Left cardiac atrium (tissue), 4 donors: ENCODE measurements at places on chromosomes 12 and 14. TPM values are rescaled to one million over a fixed set of nuclear protein-coding genes. Genes with fewer than 3 reads are reported as not detected.
A peak's percentile ranks its signal among the peaks of the same experiment; 100 is the strongest.

- DNase-seq: no peak
Measured at GRCh38 chr12:105403095-105403494, 72.6 kb downstream of the C12orf75 start.

GRCh38 chr12:104290855-104291254 lies 12.7 kb upstream of the EID3 start:
- no peak for DNase-seq

DNA sequence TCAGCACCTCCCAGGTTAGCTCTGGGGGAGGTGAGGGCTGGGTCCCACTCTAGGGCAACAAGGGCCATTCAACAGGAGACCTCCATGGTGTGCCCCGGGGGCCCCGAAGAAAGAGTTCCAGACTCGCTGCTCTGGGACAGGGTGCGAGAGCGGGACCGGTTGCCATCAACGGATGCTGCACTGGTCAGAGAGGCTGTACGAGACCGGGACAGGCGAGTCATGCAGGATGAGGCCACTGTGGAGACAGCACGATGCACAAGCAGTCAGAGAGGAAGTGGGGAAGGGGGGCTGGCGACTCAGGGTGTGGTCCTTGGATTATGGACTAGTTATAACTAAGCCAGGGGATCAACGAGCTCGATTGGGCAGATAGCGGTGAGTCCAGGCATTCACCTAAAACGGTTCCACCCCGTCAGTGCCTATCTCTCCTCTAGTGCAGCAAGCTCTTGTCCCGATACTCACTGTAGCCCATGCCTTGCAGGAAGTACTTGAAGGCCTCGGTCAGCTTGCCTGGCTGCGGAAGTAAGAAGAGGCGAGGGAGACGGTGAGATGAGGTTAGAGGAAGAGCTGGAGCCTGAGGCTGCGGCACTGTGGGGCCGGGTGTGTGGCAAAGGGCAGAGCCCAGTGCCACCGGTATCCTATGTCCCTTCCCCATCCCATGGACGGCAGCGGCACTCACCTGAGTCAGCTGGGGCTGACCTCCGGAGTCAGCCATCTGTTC lies 7.2 kb downstream of the NDRG2 start:
- DNase-seq: no peak

- no peak for DNase-seq
Measured at GRCh38 chr12:106291342-106291741, 11.2 kb upstream of the TCP11L2 start.

DNA sequence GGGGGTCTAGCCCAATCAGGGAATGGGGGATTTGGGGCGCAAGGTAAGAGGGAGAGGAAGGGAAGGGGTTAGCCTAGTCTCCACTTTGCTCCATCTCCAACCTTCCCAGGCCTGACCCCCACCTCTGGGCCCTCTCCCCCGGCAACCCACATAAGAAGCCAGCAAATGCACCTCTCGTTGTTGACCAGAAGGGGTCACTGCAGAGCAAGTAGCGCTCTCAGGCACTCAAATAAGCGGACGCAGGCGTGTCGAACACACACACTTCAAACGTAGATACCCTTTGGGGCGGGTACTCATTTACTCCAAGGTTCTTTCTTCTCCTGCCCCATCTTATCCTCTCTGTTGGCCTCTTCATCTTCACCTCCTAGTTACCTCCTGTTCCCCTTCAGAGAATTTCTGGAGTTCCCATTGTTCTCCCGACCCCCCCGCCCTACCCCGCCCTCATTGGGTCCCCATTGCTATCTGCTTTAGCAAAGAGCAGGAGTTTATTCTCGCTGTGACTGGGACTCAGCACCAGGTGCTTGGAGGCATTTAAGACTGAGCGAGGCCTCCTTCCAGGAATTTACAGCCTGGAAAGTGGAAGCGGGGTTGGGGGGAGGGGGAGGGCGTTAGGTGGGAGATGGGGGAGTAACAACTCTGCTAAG lies 1.5 kb upstream of the SRRM4 start:
- peak; percentile 35 for DNase-seq

- no peak for DNase-seq
Measured at GRCh38 chr12:96902076-96902475, 5.0 kb upstream of the NEDD1 start.

Gene YY1
- 41.0 TPM for total RNA-seq

Gene CLEC4C
- total RNA-seq: not detected

GRCh38 chr14:99805757-99806439 lies 12.7 kb downstream of the EML1 start:
- DNase-seq: no peak

DNA sequence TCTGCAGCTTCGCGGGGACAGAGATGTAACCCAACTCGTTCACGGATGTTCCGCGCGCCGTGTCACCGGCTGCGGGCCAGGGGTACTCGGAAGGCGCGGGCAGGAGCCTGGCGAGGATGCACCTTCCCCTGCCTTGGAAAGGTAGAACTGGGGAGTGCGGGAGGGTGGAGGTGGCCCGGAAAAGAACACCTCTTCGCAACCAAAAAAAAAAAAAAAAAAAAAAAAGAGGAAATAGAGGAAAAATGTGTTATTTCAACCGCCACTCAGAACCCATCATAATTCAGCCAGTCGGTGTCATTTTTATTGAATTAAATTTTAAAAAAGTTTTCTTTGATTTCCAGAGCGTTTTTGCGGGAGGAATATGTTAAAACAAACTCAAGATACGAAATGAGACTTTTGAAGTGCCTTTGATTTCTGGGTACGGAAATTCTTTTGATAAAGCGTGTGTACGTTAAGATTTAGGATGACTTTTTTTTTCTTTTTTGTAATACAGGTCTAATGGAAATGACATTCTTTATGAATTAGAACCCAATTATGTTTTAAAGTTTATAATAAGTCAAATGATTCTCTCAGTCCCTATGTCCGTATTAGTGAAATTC lies 8.9 kb downstream of the CDKN1B start:
- no peak for DNase-seq

- DNase-seq: no peak
Measured at GRCh38 chr12:65923228-65923627, 98.9 kb downstream of the HMGA2 start.

Gene MCRS1
- total RNA-seq: 78.4 TPM

DNA sequence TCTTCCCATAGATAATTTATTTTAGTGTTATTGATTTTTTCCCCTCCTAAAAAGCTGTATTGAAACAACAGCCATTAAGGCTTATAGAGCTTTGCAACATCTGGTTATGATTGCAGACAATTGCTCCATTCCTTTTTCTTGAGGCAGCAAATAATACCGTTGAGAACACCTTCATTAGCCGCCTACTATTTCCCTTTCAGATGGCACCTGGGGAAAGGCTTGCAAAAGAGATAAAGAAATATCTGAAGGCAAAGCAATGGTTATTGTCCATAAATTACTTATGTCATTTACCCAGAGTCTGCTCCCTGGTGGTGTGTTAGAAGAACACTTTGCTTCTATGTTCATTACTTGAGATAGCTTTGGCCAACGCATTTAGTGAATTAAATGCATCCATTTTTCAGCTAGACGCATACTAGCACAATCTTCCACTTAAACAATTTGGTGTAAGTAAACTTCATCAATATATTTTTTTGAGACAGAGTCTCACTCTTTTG lies 377.8 kb downstream of the KCNH5 start:
- DNase-seq: no peak

DNA sequence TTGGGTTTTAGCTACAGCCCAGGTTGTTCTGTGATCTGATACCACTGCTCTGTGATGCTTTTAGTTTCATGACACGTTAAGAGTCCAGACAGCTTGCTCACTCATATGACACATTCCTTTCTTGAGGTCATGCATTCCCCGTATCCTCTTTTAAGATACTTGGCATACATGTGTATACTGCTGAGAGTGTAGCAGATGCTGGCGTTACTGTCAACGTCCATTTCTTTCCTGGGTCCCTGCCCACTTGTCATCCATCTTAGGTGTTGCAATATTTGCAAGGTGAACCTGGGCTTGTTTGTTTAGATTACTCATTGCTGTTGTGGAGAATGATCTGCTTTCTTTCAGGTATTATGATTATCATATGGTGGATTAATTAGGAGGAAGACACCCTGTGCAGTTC lies 9.1 kb upstream of the EMP1 start:
- no peak for DNase-seq

Gene MANSC4
- total RNA-seq: not detected

Gene RIC8B
- total RNA-seq: 21.5 TPM

DNA sequence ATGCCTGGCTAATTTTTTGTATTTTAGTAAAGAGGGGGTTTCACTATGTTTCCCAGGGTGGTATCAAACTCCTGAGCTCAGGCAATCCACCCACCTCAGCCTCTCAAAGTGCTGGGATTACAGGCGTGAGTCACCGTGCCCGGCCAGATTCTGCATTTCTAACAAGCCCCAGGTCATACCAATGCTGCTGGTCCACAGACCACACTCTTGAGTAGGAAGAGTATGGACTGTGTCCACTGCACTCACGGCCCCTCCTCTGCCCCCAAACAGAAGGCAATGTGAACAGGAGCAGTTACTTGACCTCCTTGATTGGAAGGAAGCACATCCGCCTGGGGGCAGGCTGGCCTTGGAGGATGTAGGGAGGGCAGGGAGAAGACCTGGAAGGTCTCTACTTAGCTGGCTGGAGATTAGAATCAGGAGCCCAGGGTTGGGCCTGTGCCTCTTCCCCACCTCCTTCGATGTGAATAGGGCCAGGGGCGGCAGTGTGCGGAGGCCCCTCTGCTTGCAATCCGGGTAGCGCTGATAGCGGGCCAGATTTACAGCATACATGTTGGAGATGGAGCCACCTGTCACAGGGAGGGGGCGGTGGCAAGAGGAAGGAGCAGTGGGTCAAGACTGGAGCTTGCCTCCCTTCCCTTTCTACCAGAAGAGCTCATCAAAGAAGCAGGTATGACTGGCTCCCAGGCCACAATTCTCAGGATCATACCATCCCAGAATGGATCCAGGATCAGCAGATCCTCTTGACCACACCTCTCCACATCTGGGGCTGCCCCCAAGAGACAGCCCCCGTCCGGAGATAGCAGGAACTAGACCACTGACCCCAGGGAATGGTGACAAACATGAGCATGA lies 9.4 kb upstream of the ZNF740 start:
- no peak for DNase-seq

Gene ITGB7
- total RNA-seq: 2.1 TPM

GRCh38 chr14:89669193-89669592 lies 252.2 kb upstream of the FOXN3 start:
- peak; percentile 21 for DNase-seq

Gene EXD2
- total RNA-seq: 17.1 TPM

- DNase-seq: no peak
Measured at GRCh38 chr14:75501080-75501479, 21.2 kb upstream of the BATF start.

Gene KERA
- total RNA-seq: not detected

GRCh38 chr14:100775831-100776591 lies 49.3 kb downstream of the DLK1 start:
- DNase-seq: no peak

DNA sequence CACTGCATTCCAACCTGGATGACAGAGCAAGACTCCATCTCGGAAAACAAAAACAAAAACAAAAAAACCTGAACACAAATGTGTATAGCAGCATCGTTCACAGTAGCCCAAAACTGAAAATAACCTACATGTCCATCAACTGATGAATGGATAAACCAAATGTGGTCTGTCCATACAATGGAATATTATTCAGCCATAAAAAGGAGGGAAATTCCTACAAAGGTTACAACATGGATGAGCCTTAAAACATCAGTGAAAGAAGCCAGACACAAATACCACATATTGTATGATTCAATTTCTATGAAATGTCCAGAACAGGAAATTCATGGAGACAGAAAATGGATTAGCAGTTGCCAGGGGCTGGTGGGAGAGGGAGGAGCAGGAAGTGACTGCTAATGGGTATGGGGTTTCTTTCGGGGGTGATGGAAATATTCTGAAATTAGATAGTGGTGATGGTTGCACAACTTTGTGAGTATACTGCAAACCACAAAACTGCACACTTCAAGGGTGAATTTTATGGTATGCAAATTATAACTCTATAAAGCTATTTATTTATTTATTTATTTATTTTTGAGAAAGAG lies 4.0 kb downstream of the MYL2 start:
- DNase-seq: no peak

Gene PLXNC1
- total RNA-seq: 3.2 TPM

DNA sequence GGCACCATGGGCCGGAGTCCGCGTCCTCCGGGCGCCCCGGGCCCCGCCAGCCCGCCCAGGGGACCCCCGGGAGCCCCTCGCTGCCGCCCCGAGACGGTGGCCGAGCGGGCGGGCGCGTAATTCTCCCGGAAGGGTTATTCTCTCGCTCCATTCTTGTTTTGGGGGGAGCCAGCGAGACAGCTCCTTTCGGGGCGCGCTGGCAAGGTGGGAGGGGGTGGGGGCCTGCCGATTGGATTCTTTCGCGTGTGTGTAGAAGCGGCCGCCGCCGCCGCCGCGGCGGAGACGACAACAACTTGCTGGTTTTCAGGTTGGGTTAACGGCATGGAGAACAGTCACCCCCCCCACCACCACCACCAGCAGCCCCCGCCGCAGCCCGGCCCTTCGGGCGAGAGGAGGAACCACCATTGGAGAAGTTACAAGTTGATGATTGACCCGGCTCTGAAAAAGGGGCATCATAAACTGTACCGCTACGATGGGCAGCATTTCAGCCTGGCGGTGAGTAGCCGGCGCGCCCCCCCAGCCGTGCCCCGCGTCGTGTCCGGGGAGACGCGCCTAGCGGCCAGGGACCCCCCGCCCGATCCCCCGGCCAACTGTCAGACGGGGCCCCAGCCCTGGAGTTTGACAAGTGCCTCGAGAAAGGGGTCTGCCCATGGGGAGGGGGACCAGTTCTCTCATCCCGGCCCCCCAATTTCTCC lies 755 bp downstream of the SETD1B start:
- peak; percentile 43 for DNase-seq

DNA sequence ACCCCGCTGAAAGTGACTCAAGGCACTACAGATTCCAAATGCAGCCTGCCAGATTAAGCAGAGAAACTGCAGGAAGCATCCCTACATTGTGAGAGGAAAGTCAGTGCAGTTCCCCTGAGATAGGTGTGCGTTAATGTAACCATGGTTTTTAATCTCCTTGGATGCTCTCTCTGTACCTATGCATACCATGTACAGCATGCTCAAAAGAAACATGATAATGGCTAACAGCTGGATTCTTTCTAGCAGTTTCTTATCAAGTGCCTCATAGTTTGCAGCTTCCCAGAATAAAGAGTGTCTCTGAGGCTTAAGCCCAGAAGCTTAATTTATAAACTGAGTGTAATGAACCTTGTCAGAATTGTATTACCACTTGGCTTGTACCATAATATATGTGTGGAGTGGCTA lies 17.1 kb upstream of the MDM1 start:
- DNase-seq: no peak

DNA sequence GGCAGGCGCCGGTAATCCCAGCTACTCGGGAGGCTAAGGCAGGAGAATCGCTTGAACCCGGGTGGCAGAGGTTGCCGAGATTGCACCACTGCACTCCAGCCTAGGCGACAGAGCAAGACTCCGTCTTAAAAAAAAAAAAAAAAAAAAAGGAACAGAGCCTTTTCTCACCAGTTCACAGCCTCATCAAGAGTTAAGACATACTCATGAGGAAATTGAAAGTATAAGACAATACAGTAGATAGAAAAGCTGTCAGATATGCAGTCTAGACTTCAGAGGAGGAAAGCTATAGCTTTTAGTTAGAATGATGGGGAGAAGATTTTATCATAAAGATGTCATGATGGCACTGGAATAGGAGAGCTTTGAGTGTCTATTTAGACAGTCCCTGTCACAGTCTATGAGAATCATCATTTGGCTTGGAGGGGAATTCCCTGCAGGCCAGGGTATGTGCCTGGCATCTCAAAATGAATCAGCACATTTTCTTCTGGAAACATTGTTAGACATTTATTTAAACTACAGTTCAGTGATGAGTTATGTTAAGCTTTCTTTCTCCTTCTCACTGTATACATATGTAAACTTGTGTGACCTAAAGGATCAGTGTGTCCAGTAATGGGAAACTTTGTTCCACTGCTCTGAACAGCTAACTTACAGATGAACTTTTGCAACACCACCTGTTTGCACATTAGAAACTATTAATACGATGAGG lies 2.9 kb upstream of the RAB35 start:
- DNase-seq: no peak
